ENCODE measurements at places on chromosomes 4 and X.

DNA sequence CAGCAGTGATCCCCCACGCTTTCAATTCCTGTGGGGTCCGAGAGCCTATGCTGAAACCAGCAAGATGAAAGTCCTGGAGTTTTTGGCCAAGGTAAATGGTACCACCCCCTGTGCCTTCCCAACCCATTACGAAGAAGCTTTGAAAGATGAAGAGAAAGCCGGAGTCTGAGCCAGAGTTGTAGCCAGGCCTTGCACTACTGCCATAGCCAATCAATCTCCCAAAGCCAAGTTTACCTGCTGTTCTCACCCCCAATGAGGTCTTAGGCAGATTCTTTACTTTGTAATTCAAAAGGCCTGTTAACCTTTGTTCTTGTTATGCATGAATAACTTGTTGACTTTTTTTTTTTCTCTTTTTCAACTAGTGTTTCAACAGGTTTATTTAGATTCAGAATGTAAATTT, 4.0 kb downstream of the MAGEB2 start:
- DNase-seq: no peak

DNA sequence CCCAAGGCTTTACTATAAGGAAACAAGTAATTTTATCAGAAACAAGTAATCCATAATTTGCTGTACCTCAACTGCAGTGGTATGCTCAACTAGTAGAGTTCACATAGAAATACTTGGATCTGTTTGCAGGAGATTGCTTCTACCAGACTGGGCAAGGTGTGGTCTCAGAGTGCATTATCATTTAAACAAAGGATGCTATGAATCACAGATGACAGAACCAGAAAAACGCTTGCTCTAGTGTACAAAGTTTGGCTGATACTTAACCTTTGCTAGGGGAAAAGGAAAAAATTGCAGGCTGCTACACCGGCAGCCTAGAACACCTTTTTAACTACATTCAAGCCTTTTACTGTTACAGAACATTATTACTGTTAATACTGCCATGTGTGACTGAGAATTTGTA, 97.1 kb downstream of the ENOX2 start:
- DNase-seq: no peak

DNA sequence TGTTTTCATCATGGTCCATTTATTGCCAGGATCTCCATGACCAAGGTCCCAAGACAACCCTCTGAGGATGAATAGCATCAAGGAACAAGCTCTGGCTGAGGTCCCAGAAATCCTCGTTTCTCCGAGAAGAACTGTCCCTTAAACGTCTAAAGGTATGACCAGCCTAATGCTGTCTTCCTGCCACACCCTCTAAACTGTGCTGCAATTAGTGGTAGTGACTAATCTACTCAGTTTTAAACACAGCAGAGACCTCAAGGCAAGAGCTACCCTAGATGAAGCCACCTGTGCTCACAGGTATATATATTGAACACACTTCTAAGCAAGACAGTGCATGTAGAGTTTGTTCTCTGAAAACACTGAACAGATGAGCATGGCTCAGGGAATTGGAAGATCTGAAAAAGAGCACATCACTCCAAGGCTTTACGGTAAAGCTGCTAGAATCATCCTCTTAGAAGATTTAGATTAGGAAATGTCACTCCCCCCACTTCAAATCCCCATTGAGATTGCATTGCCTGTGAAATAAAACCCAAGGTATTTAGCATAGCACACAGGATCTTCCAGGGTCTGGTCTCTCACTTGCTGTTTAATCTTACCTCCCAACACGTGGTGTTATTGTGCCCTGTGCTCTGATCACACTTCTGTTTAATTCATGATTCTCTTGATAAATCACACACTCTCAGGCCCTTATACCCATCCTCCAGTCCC, 173.9 kb upstream of the VCX3A start:
- DNase-seq: no peak

DNA sequence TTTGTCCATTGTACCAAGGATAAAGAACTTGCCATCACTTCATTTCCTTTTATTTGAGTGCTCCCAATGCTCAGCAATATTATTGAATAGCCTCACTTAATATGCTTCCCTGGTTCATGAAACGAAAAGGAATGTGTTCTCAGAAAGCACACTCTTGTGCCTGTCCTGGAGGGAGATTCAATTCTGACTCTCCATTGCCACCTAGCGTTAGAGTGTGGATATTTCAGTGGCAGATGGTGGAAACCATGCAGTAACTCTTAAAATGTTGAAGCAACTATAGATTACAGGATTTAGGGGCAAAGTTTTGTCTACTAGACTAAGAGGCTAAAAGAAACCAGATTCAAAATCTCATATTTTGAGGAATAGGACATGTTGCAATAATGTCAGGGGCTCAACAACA, 36.0 kb downstream of the GAB3 start:
- DNase-seq: peak; percentile 37

GRCh38 chrX:153029875-153030274, 26.4 kb upstream of the PNMA3 start:
- no peak for DNase-seq

DNA sequence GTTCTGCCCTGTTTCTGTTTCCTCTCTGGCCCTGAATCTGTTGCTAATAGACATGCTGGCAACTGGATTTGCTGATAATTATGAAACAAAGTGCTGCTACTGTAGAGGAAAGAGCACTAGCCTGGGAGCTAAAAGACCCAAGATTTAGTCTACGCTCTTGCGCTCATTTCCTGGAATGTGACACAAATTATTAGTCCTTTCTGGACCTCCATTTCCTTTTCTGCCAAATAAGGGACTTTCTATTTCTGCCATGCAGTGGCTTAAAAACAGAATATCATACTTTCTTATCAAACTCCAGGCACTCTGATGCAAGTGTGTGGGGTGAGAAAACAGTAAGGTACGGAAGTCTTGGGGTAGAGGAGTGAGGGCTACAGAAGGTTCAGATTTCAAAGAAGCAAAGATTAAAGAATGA, 48.3 kb upstream of the GPR174 start:
- no peak for DNase-seq

GRCh38 chr4:52780617-52781354, 29.6 kb upstream of the ERVMER34-1 start:
- no peak for DNase-seq

DNA sequence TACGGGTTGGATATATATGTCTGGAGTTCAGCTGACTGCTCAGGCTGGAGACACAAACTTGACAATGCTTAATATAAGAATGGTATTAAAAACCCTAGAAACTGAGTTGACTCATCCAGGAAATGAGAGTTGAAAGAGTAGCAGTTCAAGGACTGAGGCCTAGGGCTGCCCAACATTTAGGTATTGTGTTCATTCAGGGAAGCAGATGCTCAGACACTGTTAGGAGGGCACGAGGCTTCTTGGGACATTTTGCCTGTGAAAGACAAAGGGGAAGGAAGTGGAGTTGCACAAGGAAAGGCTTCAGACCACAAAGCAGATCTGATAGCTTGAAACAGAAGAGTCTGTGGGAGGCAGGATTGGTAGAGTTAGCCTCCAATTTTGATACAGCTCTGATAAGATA, 52.0 kb upstream of the HS3ST1 start:
- no peak for DNase-seq

- DNase-seq: no peak
Measured at GRCh38 chrX:46820391-46821100, 16.3 kb upstream of the RP2 start.

GRCh38 chr4:123682931-123683330, 286.3 kb downstream of the SPRY1 start:
- no peak for DNase-seq

- DNase-seq: no peak
Measured at GRCh38 chrX:123854329-123854728, 5.5 kb upstream of the XIAP start.

DNA sequence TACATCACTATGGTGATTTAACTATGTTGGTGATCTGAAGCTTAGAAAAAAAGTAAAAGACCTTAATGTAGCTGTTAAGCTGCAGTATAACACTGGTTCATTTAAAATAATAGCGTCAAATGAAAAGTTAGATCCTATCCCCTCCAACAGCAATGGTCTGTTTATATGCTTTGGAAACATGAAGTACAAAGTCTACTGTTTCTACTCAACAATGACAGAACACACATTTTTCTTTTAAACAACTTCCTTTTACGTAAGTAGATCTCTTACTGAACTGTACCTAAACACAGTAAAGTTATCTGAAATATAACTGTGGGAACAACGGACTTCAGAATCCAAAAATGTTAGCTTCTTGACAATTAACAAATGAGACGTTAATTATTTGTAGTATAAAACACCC, 35.3 kb downstream of the BOD1L1 start:
- DNase-seq: no peak

DNA sequence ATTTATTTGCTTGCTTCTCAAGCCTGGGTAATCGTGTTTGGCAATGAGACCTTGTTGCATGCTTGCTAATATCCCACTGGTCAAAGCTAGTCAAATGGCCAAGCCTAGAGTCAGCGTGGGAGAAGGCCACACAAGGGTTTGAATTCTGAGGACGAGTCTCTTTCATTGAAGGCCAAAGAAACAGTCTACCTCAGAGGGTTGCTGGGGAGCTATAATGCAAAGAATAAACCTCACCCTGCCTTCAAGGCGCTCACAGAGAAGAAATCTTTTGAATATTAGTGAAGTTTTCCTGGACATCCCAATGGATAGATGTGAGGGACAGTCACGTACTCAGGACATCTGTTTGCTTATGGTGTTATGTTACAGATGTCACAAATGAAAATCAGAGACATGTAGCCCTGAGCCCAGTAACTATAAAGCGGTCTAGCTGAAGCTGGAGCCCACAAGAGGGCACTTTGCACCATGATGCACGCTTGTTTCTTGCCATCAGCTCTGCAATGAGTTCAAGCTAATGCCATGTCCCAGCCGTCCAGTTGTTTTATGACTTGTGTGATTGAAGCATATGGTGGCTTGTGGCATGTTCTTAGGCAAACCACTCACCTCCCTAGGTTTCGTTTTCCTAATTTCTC, 1.1 kb upstream of the TLR3 start:
- peak; percentile 44 for DNase-seq

- no peak for DNase-seq
Measured at GRCh38 chr4:21893136-21893535, 55.4 kb downstream of the KCNIP4 start.

GRCh38 chrX:71182871-71183270, 38.2 kb downstream of the NLGN3 start:
- no peak for DNase-seq

- no peak for DNase-seq
Measured at GRCh38 chrX:38672646-38673045, 111.3 kb downstream of the TSPAN7 start.

DNA sequence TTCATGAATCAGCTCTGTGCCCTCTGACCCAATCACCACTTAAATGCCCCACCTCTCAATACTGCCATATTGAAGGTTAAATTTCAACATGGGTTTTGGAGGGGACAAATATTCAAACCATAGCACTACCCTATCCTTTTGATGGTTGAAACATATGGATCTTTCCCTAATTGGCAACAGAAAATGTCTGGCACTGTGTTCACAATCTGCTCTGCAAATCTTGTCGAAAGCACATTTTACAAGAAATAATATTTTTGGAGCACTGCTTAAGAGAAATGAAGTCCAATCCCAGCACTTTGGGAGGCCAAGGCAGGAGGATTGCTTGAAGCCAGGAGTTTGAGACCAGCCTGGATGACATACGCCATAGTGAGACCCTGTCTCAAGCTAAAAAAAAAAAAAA, 130.6 kb upstream of the FAM9C start:
- no peak for DNase-seq

DNA sequence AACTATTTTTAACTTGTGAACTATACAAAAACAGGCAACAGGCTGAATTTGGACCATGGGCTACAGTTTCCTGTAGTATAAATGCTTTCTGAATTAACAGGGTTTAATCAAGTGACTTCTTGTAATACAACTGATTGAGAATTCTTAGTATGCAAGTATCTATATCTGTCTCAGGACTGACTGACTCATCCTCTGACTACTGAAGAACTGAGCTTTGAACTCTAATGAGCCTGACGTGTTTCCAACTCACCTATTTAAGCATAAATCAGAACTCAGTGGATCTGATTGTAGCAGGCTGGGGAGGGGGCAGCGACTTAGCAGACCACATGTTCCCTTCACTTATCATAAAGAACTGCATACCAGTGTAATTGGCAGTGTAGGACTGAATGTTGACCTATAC, 7.8 kb downstream of the SPATA4 start:
- peak; percentile 62 for DNase-seq

GRCh38 chrX:109964390-109964789, 38.5 kb upstream of the TMEM164 start:
- DNase-seq: no peak

- no peak for DNase-seq
Measured at GRCh38 chrX:27519226-27519625, 56.1 kb upstream of the PPP4R3C start.

DNA sequence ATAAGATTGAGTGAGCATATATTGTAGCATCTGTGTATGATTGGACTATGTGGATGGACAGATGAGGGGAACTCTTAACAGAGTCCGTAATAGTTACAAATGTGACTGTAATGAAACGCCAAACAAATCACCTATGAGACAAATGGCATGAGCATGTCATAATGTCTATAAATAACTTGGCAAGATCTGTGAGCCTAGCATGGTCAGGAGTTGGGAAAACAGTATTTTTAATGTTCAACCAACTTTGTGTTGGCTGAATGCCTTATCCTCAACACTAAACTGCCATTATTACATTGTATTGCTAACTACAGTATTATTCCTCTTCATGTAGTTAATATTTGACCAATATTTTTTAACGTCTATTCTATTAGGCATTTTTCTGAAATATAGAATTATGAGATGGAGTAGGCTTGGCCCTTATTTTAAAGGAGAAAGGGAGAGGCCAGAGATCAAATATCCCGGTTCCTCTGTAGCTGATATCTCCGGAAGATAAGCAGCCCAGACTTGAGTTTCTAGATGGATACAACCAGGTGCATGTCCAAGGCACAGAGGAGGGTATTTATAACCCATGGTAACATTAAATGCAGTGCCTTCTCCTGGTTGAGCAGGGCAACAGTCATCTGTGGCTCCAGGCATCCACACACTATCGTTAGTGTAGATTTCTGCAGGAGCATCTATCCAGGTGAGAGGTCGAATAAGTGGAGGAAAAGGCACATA, 32.7 kb downstream of the PF4 start:
- no peak for DNase-seq

- peak; percentile 47 for DNase-seq
Measured at GRCh38 chrX:134880866-134881265, 109.9 kb upstream of the SMIM10 start.

DNA sequence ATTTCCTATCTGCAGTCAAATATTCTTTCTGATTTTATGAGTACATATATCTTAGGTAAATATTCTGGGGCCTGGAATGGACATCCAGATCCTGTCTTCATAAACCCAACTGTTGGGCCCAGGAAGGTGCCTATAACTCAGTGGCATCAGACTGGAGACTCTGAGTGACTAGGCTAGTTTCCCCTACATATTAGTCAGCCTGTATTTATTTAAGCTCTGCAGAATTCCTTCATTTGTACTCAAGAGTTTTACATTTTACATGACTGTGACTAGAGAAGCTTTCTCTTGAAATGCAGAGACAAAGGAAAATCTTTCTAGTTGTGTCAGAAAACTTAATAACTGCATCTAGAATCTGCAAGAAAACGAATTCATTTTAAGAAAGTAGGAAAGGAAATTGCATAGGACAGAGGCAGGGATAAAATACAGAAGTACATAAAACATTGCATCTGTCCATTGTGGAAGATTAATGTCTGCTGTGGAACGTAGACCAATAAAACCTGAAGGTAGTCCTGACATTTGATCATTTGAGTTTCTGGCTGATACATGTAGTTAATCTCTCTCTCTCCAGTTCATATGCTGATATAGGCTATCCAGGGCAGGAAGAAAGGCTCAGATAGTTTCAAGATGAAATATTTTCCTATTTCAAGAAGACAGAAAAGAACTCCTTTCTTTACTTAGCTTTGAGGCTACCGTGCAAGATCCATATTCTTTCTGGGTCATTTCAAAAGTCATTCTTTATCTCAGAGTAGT, 78.2 kb downstream of the OPHN1 start:
- peak; percentile 11 for DNase-seq

Data from amniotic epithelial cell (primary cell).